Hematopoietic multipotent progenitor cell treated with erythropoietin and hydrocortisone succinate and interleukin-3 and kit ligand, for 17 days (in vitro differentiated cells): ENCODE measurements at places on chromosomes 3 and 15.

- DNase-seq = no peak
Observed at GRCh38 chr3:146071632-146072031, 89.4 kb downstream of the PLOD2 start.

DNA sequence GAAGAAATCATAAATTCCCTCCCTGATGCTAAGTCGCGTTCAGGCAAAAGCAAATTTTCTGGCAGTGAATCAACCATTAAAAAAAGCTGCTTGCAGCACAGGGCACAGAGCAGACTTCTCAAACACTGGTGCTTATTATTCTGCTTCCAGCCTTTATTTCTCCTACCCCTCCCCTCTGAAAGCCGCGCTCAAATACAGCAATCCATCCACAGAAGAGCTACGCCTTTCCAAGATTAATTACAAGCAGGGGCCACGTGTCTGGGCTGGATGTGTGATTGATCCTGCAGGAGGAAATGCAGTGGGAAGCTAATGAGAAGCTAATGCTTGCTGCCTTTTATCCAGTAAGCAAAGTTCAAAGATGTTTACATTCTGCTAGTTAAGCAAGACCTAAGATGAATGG is 134.9 kb upstream of the TOPAZ1 start:
- no peak for DNase-seq

DNA sequence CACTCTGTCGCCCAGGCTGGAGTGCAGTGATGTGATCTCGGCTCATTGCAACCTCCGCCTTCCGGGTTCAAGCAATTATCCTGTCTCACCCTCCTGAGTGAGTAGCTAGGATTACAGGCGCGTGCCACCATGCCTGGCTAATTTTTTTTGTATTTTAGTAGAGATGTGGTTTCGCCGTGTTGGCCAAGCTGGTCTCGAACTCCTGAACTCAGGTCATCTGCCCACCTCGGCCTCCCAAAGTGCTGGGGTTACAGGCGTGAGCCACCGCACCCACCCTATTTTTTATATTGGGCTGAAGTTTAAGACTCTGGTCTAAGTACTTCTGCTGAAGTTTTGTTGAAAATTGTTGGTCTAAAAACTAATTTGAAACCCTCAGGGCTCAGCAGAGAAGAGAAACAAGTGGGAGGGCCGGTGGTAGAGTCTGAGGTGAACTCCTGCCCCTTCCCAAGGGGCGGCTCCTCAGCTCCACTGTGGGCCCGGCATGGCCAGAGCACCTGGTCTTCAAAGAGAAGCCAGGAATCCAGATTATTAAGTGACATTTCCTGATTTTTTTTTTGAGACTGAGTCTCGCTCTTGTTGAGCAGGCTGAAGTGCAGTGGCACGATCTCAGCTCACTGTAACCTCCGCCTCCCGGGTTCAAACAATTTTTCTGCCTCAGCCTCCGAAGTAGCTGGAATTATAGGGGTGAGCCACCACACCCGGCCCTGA is 4.0 kb downstream of the HDAC11 start:
- DNase-seq = no peak

- no peak for DNase-seq
Observed at GRCh38 chr3:11509173-11510000, 134.3 kb downstream of the VGLL4 start.

DNA sequence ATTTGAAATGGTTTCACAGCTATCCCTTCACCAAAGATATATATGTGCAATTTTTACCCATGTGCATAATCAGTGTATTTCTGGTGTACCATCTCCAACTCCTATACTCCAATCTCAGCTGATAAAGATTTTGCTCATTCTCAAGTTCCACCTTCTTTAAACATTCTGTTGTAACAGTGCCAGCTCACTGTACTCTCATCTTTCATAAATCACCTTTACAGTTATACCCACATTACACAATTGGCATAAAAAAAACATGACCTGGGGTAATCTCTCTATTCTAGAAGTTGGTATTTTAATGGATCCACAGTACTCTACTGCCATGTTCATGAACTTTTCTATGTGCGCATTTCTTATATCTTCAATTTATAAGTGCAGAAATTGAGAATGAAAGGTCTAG is 339.9 kb upstream of the DPH6 start:
- DNase-seq = no peak

DNA sequence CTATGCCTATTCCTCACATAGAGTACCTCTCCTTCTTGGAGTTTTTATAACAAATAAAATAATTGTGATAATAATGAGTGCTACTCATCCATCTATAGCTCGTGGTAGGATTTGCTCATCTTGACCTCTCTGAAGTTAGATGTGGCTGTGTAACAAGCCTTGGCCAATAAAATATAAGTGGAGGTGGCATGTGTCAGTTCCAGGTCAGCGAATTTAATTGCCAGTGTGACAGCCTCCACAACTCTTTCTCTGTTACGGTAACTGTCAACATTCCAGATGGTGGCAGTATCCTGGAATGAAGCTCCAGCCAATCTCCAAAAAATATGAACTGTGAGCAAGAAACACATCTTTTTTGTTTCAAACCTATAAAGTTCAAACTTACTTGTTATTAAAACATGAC is 13.8 kb downstream of the CLRN1 start:
- DNase-seq = no peak

- no peak for DNase-seq
Observed at GRCh38 chr3:67580430-67581000, 73.9 kb downstream of the SUCLG2 start.

DNA sequence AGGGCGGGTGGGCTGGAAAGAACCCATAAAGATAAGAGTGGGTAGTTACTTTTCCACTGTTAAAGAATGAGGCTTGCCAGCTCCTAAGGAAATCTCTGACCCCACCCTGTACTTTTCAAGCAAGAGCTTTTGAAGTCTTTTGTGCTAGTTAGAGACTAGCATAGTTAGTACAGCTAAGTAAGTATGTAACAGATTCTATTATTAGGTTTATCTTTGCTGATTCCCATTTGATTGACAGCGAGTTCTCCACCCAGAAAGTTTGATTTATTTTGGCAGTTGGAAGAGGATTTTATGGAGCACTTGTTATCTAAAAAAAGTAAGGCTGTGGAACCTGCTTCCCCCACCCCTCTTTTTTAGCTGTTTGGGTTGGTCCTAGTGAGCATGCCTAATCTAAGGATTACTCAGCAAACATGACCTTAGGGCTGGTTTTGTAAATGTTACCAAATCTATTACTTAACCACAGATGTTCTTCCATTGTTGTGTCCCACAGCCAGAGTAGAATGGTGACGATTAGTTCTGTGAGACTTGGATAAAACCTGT is 57.6 kb downstream of the FNDC3B start:
- no peak for DNase-seq

DNA sequence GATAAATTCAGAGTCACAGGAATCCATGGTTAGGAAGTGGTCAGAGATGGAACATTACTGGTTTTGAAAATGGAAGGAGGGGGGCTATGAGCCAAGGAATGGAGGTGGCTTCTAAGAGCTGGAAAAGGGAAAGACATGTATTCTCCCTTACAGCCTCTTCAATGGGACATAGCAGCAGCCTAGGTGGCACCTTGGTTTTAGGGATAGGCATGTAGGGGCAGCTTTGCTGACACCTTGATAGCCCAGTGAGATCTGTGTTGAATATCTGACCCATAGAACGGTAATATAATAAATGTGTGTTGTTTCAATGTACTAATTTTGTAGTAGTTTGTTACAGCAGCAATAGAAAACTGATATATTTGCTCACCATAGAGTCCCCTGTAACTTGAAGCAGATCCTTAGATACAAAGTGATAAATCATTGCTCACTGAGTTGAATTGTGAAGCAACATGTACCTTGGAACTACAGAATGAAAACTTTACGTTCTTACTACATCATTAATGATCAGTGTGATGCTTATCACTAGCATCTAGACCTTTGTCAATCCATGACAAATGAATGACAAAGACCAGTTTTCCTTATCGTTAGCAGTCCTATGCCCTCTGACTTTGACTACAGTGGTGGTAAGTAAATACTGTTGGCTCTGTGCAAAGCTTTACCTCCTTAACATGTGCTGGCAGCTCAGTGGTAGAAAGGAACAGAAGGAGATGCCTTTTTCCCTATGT is 53.8 kb downstream of the TMEM45A start:
- no peak for DNase-seq
